ENCODE measurements at places on chromosomes 3 and 15.

- no peak for DNase-seq
Measured at GRCh38 chr3:144235489-144235888, 263.9 kb downstream of the DIPK2A start.

DNA sequence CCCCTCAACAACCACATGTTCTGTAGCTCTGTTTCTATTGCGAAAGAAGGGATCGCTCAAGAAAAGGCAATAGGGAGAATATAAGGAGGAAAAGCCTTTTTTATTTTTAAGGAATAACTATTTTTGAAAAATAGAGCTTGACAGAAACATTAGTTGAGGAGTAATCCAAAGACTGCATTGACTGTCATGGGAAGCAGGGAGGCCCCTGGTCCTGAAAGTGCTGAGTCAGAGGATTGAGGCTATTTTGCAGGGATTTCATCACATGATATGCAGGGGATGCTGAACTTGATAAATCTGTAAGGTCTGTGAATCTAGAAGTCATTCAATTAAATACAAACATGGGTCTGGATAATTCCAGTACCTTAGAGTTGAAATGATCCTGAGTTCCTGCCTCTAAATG, 92.0 kb downstream of the MTHFS start:
- DNase-seq = no peak

DNA sequence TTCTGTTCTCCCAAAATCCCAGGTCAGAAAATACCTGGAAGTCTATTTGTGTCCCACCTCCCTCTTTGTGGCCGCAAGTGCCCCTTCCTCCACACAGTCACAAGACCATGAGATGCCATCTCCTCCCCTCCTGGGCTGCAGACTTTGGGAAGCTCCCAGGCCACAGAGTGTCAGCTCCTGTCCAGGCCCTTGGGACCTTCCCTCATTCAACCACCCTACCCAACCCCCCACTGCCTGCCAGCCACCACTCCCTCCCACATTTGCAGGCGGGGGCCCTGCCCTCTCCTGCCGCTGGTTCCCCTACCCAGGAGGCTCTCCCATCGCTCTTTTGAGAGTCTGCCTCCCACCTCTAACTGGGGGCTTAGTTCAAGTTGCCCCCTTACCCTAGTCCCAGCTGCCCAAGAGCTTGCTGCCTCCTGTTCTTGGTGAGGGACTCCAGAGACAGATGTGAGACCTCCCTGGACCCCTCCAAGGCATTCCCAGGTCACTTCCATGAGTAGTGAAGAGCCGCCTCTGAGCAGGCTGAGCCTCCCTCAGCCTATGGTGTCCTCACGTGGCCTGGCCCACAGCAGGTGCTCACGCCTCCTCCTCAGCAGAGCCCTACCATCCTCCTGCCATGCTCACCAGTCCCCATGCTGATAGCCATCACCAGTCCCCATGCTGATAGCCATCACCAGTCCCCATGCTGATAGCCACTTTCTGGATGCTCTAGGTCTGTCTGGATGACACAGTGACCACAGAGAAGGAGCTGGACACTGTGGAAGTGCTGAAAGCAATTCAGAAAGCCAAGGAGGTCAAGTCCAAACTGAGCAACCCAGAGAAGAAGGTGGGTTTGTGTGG, 15.9 kb upstream of the STAB1 start:
- no peak for DNase-seq

GRCh38 chr15:100022806-100023205, 289.6 kb upstream of the LYSMD4 start:
- no peak for DNase-seq

DNA sequence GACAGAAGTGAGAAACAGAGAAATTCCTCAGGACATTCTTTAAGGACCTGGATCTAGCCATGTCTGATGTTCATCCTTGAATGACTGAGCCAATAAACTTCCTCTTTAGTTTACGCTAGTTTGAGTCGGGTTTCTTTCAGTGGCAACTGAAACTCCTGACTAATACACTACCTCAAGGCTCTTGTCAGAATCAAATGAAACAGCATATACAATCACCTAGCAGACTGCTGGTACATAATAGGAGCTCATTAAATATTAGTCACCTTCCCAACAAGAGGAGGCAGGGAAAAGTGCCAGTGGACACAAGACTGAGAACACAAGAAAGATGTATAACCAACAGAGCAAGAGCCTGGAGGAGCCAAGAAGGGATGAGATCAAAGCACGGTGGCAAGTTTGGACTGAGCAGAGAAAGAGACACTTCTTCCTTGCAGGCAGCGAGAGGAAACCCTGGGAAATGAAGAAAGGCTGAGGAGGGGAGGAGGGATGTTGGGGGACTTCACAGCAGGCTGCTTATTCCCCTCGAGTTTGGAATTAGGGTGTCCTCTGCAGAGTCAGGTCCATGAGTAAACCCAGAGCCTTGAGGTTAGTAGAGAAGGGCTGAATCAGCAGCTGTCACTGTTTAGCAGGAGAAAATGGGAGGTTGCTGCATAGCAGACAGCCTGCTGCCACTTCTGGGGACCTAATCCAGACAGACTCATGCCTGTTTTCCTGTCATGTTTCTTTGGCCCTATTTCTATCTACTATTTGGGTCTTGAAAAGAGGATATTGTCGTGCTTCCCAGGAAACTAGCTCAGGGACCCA, 73.3 kb downstream of the MRPL46 start:
- no peak for DNase-seq

DNA sequence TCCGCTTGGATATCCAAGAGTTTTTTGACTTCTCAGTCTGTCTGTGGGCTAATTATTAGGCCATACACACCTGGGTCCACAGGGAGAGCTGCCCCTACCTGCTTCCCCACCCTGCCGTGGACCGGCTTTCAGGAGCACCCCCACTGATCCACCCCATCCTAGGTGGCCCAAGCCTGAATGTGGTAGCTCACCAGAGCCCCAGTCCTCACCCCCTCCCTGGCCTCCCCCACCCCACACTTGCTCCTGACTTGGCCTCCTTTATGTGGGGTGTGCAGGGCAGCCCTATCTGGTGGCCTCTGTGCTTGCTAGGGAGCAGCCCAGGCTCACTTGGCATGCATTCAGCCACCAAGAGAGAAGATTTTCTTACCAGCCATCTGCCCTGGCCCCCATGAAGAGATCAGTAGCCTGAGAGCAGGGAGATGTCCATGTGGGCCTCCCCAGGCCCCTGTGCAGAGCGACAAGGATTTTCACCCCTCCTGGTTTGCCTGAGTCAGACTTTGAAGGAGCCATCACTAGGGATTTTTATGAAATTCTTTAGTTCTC, 11.2 kb downstream of the LRRK1 start:
- DNase-seq = no peak

DNA sequence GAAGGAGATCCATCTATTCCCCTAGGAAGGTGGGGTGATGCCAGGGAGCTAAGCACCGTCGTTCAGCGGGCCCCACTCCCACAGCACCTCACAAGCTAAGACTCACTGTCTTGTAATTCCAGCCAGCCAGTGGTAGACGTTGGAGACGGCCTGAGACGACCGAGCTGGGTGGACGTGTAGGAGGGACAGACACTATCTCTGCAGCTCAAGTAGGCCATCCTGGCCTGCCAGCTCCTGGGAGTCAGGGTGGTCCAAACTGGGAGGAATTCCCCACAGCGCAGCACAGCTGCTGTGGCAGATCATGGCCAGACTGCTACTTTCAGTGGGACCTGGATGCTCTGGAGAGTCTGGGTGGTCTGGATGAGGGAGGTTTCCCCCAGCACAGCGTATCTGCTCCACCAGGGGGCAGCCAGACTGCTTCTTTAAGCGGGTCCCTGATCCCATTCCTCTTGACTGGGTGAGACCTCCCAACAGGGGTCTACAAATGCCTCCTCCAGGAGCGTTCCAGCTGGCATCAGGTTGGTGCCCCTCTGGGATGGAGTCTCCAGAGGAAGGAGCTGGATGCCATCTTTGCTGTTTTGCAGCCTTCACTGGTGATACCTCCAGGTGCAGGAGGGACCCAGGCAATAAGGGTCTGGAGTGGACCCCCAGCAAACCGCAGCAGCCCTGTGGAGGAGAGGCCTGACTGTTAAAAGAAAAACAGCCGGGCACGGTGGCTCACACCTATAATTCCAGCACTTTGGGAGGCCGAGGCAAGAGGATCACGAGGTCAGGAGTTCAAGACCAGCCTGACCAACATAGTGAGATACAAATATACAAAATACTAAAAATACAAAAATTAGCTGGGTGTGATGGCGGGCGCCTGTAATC, 27.6 kb downstream of the GNB5 start:
- no peak for DNase-seq

DNA sequence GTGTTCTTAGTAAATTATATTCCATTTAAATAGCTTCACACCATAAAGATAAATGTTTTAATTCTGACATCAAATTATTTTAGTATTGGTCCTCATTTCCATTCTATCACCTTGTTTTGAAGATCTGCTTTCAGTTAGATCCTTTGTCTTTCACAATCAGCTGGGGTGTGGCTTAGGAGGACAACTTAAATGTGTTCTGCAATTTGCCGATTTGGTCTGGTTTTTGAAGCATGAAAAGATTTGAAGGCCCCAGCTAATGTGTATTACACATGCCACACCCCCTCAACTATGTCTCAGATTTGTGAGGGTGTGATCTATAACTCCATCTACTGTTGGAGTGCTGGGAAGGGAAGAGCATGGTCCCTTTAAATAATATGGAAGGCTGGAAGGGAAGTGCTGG, 516.1 kb upstream of the GOLIM4 start:
- no peak for DNase-seq

DNA sequence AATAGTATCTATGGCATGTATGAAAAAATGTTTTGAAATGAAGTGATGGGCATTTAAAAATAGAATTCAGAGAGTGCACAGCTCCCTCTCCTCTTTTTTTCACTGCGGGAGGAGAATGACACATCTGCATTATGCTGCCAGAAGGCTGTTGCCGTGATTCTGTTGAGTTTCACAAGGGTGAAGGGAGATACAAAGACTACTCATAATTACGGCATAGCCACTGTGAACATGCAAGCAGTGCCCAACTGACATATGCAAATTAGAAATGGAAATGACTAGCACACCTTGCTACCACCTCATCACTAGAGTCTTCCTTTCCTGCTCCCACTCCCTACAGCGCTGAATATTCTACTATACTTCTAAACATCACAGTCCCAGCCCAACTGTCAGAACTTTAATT, 20.1 kb downstream of the IFT57 start:
- DNase-seq = no peak

DNA sequence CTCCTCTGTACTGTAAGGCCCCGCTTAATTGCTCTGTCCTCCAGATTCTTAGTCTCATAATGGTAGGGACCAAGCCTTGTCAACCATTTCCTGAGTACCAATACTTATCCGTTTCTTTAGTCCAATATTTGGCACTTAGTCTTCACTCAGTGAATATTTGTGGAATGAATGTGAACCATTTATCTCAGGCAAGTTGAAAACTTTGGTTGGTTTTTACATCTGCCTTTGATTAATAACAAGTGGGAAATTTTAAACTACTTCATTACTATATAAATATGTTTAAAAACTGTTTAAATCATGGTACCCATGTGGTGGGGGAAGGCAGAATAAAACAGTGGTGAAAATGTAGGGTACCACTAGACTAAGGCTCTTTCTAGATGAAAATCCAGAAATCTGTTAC, 15.2 kb downstream of the CA12 start:
- DNase-seq = no peak

GRCh38 chr3:42502429-42503250, at the start of gene VIPR1:
VIPR1 (plus strand) TSS chr3:42502643; CDS start chr3:42502736, 93 bp downstream.
- DNase-seq = peak; percentile 82

DNA sequence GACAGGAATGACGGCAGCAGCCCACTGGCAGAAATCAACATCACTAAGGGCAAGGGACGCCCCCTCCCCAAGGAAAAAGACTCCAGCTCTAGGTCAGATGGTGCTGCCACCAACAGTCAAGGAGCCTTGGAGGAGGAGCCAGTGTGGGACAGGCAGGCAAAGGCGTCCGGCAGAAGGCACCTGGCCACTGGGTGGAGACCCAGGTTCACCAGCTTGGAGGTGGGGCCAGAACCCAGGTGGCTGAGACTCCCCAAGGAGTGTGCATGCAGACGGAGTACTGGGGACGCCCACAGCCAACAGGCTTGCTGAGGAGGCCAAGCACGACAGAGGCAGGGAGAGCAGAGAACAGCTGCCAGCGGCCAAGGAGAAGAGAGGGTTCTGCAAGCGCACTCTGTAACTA, 35.2 kb downstream of the PTPN23 start:
- DNase-seq = no peak

- no peak for DNase-seq
Measured at GRCh38 chr3:167996514-167996913, 99.2 kb downstream of the GOLIM4 start.

- no peak for DNase-seq
Measured at GRCh38 chr3:35422101-35422500, 217.2 kb upstream of the ARPP21 start.

DNA sequence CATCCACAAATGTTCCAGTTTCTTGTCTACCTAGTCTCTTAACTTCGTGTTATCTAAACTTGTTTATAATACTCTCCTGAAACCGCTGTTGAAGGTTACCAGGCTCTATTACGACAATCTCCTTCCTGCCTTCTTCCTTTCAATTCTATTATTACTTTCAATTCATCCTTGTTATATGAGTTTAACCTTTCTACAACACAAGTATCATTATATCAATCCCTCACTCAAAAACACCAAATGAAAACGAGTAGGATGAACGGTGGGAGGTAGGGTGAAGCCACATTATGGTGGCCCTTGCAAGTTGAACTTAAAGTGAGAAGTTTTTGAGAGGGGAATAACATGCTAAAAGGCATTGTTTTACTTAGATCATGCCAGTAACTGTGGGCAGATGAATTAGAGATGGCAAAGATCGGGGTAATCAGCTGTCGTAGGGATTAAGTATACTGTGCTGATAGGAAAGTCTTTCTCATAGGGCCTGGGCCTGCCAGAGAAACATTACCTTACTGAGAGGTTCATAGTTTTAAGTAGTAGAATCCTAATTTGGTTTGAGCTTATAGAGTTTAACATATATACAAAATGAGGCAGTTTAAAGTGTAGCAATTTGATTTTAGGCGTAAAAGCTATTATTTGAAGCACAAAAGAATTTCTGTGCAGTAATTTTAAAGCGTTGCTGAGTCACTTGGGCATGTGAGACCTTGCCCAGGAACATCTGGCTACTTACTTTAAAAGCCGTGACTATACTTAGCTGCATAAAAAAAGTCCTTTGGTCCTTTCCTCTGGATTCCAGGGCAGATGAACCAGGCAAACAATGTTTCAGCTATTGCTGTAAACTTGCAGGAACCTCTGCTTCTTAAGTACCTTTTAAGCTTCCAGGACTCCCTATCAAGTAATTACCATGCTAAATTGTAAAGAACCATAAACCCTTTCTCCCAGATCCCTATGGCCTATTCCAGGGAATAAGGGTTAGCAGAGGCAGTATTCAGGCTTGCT, 3.3 kb upstream of the CEP97 start:
- no peak for DNase-seq

GRCh38 chr3:156187146-156187769, 66.9 kb downstream of the KCNAB1 start:
- DNase-seq = no peak

DNA sequence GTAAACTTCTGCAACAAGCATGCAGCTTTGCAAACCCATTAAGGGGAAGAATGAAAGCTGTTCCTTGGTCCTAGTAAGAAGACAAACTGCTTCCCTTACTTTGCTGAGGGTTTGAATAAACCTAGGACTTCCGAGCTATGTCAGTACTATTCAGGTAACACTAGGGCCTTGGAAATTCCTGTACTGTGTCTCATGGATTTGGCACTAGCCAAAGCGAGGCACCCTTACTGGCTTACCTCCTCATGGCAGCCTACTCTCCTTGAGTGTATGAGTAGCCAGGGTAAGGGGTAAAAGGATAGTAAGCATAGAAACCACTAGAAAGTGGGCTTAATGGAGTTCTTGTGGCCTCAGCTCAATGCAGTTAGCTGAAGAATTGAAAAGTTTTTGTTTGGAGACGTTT, 224.2 kb downstream of the P3H2 start:
- DNase-seq = no peak

- no peak for DNase-seq
Measured at GRCh38 chr3:111838133-111838532, 20.9 kb upstream of the PHLDB2 start.

GRCh38 chr15:101621961-101622360, 30.2 kb downstream of the TM2D3 start:
- DNase-seq = no peak
